MCF 10A (cell line): ENCODE measurements at places on chromosomes 16 and 17.

- DNase-seq: no peak
Observed at GRCh38 chr17:50797135-50797810, 30.0 kb upstream of the ANKRD40CL start.

- DNase-seq: peak; percentile 79
Observed at GRCh38 chr16:11367483-11367906, 22.2 kb downstream of the RMI2 start.

GRCh38 chr17:55175788-55176427, 88.9 kb upstream of the HLF start:
- no peak for DNase-seq

DNA sequence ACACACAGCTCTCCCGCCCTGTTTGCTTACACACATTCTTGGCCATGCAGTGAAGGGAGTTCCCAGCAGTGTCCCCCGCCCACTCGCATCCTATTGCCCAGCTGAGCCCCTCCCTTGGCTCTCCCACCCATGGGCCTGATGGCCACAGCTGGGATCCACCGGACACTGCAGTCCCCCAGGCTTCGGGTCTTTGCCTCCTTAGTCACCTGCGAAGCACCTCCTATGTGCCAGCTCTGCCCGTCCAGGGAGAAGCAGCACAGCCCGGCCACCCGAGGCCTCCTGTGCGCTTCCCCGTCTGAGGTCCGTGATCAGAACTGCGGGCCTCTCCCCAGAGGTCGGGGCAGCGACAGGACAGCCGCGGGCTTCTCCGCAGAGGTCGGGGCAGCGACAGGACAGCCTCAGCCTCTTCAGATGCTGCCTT, 136.9 kb downstream of the BANP start:
- no peak for DNase-seq

DNA sequence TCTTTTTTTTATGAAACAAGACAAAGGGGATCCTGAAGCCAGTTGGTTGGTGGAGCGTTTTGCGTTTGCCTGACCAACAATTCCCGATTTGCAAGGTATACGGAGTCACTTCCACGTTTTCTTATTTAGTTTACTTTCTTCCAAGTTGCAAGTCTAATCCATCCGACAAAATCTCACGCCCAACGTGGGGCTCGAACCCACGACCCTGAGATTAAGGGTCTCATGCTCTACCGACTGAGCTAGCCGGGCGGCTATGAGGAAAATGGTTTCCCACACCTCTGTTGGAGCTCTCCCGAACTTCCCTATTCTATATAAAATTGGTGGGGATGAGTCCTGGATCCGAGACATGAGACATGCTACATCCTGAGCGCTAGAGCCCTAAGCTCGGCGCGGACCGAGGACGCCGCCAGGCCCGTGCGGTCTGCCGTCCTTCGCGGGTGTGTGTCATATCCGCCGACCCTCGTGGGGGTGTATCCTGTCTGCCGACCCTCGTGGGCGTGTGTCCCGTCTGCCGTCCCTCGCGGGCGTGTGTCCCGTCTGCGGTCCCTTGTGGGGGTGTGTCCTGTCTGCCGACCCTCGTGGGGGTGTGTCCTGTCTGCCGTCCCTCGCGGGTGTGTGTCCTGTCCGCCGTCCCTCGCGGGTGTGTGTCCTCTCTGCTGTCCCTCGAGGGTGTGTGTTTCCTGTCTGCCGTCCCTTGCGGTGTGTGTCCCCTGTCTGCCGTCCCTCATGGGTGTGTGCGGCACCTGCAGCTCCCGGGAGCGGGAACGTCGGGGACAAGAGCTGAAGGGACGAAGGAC, 22.6 kb downstream of the ZNF213 start:
- peak; percentile 87 for DNase-seq

DNA sequence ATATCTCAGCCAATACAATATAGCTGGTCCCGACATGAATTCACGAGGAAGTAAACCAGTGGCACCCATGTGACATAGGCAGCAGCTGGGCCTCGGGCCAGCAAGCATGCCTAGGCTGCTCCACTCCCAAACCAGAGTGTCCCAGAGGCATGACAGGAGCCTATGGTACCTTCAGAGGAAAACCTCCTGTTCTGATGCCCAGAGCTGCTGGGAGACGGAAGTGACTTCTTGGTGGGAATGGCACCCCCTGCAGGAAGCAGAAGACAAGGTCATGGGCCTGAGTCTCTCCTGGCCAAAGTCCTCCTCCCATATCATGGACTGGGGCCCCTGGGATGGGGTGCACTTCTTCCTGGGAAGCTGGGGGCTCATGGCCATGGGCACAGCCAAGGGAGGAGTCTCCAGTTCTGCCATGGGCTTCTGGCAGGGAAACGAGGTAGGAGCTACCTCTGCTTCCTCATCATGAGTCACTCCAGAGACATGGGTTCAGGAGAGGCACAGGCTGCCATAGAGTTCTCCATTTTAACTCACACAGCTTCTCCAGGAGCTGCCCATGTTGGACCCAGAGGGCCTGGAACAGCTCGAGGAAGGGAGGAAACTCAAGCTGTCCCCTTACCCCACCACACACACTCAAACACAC, 13.4 kb downstream of the FBF1 start:
- DNase-seq: peak; percentile 52

DNA sequence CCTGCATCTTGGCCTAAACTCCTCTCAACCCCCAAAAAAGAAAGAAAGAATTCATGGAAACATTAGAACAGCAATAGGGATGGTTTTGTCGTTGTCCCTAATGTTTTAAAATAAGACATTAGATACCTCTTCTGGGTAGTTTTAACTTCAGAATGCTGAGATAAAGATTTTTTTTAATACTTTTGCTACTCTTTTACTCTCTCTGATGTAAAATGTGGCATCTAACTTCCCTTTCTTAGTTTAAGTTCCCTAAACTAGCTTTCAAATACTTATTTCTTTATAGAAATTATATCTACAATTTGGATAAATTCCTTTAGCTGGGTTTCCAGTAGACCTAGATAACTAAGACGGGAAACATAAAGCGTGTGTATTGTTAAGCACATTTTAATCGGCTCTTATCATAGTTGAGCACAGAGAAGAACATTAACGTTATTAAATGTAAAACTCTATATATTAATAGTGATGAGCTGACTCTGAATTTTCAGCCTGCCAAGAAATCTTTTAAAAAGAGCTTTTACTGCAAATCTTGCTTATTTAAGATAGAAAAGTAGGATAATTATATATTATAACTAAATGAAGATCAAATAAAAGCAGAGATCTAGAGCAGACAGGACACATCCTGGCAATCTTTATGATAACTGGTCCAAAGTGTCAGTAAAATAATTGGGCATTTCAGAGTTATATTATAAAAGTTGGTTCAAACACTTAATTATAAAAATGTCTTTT, 183.2 kb downstream of the CYB561 start:
- no peak for DNase-seq
